Activated CD8-positive, alpha-beta memory T cell treated with anti-CD3 and anti-CD28 coated beads, Interleukin-2, amount 50 U/mL, for 4 hours (primary cell): ENCODE measurements at places on chromosomes 1 and 21.
A peak's percentile ranks its signal among the peaks of the same experiment; 100 is the strongest.

DNA sequence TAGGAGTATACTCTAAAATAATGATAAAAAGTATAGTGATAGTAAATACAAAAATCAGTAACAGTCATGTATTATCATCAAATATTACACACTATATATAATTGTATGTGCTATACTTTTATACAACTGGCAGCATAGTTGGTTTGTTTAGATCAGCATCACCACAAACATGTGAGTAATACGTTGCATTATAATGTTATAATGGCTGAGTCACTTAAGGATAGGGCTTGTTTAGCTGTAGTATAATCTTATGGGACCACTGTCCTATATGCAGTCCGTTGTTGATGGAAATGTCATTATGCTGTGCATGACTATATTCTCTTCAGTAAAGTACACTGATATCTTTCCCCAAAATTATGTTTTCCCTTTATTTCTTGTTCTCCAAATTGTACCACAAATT, 92.8 kb downstream of the LYPLAL1 start:
- no peak for DNase-seq

- no peak for DNase-seq
Measured at GRCh38 chr1:78104322-78104721, 58.6 kb downstream of the GIPC2 start.

GRCh38 chr21:25925064-25925800, 190.5 kb downstream of the GABPA start:
- no peak for DNase-seq

- no peak for DNase-seq
Measured at GRCh38 chr21:40166291-40166843, 299.1 kb downstream of the PCP4 start.

GRCh38 chr1:66168467-66168887, 365.5 kb upstream of the SGIP1 start:
- no peak for DNase-seq

DNA sequence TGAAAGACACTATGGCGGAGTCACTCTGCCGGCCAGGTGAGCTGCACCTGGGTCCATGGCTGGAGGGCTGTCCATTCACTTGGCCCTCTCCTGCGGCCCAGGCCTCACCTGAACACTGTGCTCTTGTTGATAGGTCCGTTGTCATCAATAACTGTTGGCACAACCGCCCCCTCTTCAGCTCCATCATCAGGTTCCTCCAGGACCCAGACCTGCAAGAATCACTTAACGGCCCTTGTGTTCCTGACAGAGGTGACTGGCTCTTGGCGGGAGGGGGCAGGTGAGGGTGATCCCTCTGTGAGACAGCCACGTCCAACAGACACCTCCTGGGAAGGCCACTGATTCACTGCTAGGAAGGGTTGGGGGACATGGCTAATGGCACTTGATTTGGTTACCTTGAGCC, 54.9 kb downstream of the INAVA start:
- no peak for DNase-seq

DNA sequence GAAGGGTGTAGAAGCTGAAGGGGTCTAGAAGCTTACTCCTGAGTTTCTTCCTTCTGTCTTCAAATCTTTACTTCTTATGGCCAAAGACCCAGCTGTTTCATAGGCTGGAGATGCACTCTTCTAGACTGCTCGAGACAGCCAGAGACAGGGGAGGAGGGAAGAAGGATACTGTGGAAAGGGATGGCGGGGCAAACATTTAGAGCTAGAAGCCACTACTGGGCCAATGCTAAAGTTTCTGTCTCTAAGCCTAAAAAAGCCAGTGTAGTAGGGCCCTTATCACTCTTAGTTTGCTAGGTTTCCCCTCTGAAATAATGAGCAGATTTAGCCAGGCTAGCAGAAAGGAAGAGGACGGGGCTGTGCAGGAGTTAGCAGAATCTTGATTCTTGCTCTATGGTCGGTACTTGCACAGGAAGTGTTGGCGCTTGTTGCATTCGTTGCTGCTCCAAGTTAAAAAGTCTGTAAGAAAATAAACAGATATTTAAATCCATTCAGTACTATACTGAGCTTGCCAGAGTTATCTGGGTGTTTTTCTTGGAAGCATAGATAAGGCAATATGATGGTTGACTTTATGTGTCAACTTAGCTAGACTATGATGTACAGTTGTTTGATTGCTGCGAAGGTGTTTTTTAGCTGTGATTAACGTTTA, 16.9 kb downstream of the REG4 start:
- DNase-seq, result no peak

DNA sequence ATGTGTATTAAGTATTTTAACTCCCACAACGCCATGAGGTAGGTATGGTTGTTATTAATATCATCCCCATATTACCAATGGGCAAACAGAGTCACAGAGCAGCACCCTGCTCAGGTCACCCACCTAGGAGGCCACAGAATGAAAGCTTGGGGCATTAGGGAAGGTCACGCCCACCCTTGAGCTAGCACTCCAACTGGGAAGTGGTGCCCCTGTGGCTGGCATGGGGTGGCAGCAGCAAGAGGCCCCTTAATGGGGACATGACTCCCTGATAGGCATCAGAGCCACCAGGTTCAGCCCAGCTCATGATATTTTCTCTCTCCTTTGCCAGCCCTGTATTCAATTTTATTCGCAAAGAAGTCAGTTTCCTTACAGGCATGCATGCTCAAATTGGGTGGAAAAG, 90.6 kb downstream of the DMRTB1 start:
- DNase-seq, result peak; percentile 6

DNA sequence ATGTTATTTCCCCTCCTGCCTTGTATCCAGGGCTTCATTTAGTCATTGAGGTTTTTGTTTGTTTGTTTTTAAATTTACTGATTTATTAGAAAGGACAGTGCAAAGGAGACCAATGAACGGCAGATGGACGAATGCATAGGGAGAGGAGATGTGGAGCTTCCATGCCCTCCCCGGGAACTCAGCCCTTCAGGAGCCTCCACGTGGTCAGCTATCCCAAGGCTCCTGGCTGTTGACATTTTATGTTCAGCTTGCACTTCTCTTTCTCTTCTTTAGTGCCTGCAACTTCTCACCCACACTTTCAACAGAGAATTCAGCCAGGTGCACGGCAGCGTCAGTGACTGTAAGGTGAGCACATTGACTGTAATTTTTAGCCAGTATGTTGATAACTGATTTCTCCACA, 30.7 kb upstream of the PGD start:
- DNase-seq, result no peak

GRCh38 chr1:29677028-29678024, 441.0 kb downstream of the PTPRU start:
- no peak for DNase-seq

DNA sequence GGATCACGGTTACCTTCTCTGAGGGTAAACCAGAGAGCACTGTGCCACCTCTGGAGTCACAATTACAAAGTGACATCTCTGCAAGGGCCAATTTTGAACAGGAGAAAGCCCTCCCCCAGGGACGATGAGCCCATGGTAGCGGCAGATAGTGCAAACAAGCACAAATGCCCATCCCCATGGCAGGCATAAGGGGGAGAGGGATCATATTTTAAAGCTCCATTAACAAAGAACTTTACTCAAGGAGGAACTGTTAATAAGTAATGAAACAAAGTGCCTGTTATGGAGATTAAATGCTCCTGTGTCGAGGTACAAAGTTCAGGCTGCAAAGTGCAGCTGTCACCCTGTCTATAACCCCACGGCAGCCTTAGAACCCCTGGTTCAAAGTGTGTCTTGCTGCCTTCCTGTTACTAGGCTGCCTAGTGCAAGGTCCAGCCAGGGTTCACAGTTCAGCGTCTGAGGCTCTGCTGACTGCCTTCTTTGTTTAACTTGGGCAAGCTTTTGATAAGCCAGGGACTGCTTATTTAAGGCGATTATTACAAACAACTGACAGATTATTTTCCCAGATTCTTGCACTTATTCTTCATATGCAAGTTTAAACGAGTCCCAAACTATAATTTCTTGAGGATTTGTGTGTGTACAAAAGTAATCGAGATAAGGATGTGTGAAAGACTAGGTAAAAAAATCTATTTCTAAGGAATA, 75.7 kb upstream of the NRIP1 start:
- no peak for DNase-seq

- DNase-seq, result no peak
Measured at GRCh38 chr1:167562702-167563101, 9.1 kb upstream of the CREG1 start.

DNA sequence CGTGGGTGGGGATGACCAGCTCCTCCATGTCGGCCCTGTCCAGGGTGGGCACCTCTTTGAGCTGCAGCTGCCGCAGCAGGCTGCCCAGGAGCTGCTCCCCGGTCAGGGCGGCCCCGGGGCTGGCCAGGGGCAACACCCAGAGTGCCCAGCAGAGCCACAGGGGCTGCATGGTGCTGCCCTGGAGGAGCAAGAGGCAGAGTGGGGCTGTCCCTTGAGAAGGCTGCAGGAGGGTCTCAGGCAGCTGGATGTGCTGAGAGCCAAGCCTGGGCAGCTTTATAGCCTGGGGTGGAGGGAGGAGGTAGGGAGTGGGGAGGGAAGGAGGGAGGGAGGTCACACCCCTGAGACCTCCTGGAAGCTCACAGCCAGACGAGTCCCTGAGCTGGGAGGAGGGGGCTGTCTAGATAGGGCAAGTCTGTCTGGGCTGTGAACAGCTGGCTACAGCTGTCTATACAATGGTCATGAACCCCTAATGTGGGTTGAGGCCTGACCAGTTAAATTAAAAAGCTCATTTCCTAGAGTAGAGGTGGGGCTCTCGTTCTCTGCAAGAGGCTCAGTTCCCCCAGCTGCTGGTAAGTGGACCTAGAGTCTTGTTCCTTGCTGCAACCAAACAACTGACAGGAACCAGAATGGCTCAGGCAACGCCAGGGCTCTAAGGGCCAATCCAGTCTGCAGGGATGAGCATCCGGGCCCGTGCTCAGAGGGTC, at the start of gene LEFTY1:
Gene LEFTY1 (minus strand): TSS at position 249 of the 704 bp plus-strand sequence. CDS start 80 bp downstream, at position 169.
- no peak for DNase-seq

GRCh38 chr1:43952731-43953346, 6.1 kb downstream of the IPO13 start:
- DNase-seq, result no peak

DNA sequence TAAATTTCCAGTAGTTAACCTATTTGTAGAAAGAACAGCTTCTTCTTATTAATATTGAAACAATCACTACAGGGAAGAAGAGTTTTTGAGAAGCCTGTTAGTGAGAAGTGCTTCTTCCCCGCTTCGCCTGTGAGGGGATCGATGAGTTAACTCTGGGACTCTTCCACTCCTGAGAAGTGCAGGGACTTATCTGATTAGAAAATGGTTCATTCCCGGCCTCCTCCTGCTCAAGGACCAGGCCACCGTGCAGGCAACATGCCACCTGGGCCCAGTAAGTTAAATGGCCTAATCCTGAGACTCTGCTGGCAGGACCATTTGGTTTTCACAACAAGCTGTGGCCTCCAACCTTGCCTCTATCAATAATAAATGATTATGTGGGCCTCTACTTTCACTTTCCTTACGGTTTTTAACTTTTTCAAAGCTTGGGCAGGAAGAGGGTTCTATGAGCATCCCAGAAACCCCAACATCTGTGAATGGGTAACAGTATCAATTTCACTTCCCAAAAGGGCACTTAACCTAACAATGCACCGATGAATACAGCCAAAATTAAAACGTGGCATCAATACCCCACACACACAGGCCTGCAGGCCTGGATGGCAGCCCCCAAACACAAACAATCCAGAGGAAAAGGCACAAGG, 33.1 kb downstream of the SIPA1L2 start:
- DNase-seq, result no peak

- DNase-seq, result no peak
Measured at GRCh38 chr21:42971897-42972275, 2.5 kb upstream of the PKNOX1 start.
